Smooth muscle cell of bladder (primary cell): ENCODE measurements at places on chromosomes 2 and 18. TPM values are rescaled to one million over a fixed set of nuclear protein-coding genes. Genes with fewer than 3 reads are reported as not detected.

Gene ANKRD30BL
- total RNA-seq: not detected in 2 replicates

Gene IL36B
- total RNA-seq: not detected in 2 replicates

Gene UGT1A1
- not detected in 2 replicates for total RNA-seq

Gene OTOS
- not detected in 2 replicates for total RNA-seq

Gene SPRED2
- 5.5 and 6.0 TPM in 2 replicates for total RNA-seq

Gene FOXI3
- not detected in 2 replicates for total RNA-seq
